ENCODE measurements at places on chromosomes 2 and 18.
A peak's percentile ranks its signal among the peaks of the same experiment; 100 is the strongest.

DNA sequence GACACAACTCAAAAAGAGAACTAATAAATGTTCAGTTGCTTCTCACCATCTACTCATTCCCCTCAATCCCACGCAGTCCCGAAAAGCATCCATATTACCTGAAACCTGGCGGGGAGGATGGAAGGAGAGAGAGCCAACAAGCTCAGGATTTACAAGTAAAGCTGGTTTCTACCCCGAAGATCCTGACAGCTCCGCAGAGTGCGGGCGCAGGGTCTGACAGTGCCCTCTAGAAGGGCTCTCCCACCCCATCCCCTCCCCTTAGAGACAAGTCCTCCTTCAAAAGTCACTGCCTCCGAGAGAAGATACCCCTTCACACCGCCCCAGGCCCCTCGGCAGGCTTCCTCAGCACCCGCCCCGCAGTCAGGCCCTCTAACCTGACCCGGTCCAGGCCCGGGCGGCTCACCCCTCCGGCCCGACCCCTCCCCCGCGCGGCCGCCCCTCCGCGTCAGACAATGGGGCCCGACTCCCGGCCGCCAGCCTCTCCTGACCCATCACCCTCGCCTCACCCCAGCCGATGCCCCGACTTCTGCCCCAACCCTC lies 550 bp downstream of the RAB1A start:
- DNase-seq, result peak; percentile 59

GRCh38 chr2:19947184-19947940 lies 42.5 kb downstream of the WDR35 start:
- no peak for DNase-seq

GRCh38 chr18:41150316-41150715 lies 804.7 kb upstream of the PIK3C3 start:
- DNase-seq, result no peak

- no peak for DNase-seq
Measured at GRCh38 chr18:58402247-58402646, 226.6 kb downstream of the ALPK2 start.

- DNase-seq, result no peak
Measured at GRCh38 chr2:238791354-238791753, 56.5 kb upstream of the TWIST2 start.

GRCh38 chr2:221203125-221203524 lies 369.0 kb downstream of the EPHA4 start:
- DNase-seq, result no peak

- no peak for DNase-seq
Measured at GRCh38 chr2:43345391-43345813, 119.0 kb upstream of the ZFP36L2 start.

DNA sequence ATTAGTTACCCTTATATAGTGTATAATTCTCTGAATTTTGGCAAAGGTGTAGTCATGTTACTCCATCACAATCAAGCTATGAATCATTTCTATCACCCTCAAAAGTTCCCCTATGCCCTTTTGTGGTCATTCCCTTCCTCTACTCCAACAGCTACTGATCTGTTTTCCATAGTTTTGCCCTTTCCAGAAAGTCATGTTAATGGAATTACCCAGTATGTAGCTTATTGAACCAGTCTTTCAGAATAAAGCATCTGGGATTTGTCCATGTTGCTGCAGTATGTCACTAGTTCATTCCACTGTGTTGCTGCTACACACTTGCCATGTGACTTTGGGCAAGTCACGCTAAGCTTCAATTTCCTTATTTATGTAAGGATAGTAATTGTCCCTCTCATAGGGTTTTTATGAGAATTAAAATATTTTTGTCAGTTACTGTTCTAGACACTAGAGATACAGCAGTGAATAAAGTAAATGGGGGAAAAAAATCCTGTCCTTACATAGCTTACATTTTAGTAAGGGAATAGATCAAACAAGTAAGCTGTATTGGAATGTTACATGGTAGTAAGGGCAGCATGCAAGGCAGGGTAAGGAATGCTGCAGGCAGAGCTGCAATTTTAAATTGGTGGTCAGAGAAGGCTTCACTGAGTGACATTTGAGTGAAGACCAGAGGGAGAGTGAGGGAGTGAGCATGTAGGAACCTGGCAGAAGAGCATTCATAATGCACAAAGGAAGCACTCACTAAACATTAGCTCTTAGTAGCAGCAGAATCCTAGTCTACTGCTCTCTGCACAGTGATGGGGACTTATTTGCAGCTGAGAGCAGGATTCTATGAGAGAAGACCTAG lies 80.3 kb upstream of the TSPYL6 start:
- no peak for DNase-seq

DNA sequence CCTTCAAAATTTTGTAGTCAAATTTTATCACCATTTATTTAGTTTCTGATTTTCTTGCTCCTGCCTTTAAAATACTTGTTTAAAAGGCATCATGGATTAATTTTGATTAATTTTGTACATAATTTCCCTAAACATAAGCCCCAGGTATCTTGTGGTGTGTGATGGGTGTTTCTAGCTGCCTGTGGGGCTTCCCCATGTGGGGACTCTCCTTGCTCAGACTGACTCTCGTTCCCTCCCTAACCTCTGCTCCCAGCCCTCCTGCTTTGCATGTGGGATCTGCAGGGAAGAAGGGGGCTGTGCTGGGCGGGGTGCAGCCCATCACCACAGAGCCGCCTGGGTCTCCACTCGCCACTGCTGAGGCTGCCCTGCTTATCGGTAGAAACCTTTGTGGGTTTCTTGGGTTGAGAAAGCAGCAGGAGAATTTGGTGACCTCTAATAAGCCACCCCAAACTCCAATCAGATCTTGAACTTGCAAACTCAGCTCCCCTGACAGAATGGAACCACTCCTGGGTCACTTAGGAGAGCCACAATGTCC lies 72.5 kb downstream of the MRPS9 start:
- no peak for DNase-seq

GRCh38 chr2:16664052-16664731 lies 1.4 kb downstream of the CYRIA start:
- peak; percentile 86 for DNase-seq

GRCh38 chr18:74395648-74396154 lies 61.4 kb downstream of the DIPK1C start:
- DNase-seq, result no peak

- DNase-seq, result no peak
Measured at GRCh38 chr2:157024129-157024528, 233.4 kb upstream of the GALNT5 start.

DNA sequence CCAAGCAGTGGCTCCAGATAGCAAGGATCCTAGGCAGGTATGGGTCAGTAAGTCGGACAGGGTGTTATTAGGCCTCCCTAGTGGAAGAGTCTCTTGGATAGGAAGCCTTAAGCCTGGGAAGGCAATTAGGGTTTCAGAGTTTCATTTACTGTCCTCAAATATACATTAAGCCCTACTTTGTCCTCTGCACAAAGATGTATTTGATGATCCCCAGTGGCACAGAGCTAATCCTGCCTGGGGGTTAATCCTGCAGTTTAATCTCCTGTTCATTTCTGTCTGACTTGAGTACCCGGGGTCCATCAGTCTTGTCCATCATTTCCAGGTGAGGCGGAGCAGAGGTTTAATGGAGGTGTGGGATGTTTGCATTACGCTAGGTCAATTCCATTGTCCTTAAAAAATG lies 62.0 kb downstream of the MTCL1 start:
- no peak for DNase-seq

DNA sequence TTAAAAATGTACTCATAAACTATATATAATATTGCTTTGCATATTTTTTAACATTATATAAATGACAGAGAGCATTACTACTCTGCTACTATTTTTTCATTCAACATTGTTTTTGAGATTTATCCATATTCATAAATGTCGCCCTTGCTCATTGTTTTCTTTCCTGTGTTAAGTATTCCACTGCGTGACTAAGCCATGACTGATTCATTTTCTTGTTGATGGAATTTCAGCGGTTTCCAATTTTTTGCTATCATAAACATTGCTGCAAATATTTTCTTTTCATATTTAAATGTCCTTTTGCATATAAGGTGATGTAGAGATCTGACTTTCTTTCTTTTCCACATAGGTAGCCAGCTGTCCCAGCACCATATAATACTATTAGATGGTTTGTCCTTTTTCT lies 57.6 kb downstream of the SFXN5 start:
- no peak for DNase-seq

GRCh38 chr2:201182650-201183364 lies at the start of gene CASP10:
Gene CASP10 (plus strand): TSS chr2:201183141. CDS start chr2:201185778, 2,637 bp downstream.
- peak; percentile 92 for DNase-seq
